ENCODE measurements at places on chromosomes 6 and 20.

- no peak for DNase-seq
Observed at GRCh38 chr6:78844899-78845298, 22.5 kb upstream of the IRAK1BP1 start.

- DNase-seq: no peak
Observed at GRCh38 chr20:59983076-59983475, 24.9 kb downstream of the CDH26 start.

DNA sequence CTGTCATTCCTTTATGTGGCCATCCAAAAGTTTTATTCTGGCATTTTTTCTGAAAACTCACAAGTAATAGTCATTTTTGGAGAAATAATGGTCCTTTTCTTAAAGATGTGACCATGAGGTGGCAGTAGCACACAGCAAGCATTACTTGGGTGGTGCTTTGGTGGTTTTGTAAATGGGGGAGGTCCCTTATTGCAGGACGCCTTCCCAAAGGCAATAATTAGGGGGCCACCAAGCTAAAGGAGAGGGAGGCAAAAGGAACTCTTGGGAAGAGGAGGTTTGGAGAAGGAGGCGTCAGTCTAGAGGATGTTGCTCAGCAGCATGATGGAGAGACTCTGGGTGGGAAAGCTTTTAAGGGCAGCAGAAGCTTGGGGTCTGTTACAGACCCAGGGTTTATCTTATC lies 422.6 kb upstream of the MMS22L start:
- no peak for DNase-seq

DNA sequence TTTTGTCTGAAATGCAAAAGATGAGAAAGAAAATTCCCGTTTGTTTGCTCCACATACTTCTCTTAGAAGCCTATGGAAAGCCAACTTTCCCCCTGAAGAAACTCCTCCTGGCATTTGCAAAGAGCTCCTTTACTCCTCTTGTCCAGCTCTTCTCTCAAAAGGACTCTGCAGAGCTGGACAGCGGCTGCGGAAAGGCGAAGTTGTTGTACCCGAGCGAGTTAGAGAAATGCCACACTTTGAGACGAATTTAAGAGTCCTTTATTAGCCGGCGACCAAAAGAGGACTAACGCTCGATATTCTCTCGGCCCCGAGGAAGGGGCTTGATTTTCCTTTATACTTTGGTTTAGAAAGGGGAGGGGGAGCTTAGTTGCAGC lies 157.8 kb downstream of the TRIM27 start:
- DNase-seq: no peak

GRCh38 chr20:18665135-18665534 lies 77.3 kb downstream of the DTD1 start:
- no peak for DNase-seq

GRCh38 chr6:118354641-118355040 lies 193.5 kb upstream of the PLN start:
- no peak for DNase-seq

DNA sequence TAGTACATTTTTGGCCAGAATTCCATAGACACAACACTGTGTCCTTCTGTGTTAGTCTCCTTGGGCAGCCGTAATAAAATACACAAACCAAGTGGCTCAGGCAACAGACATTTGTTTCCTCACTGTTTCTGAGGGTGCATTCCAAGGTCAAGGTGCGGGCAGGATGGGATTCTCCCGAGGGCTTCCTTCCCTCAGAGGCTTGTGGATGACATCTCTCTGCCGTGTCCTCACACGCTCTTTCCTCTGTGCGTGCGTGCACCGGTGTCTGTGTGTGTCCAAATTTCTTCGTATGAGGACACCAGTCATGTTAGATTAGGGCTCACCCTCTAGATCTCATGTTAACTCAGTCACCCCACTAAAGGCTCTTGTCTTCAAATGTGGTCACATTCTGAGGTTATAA lies 30.6 kb downstream of the CDYL start:
- no peak for DNase-seq

Data from hepatic stellate cell (primary cell).